Suprapubic skin (tissue), 4 donors: ENCODE measurements at places on chromosomes 3 and 15.

DNA sequence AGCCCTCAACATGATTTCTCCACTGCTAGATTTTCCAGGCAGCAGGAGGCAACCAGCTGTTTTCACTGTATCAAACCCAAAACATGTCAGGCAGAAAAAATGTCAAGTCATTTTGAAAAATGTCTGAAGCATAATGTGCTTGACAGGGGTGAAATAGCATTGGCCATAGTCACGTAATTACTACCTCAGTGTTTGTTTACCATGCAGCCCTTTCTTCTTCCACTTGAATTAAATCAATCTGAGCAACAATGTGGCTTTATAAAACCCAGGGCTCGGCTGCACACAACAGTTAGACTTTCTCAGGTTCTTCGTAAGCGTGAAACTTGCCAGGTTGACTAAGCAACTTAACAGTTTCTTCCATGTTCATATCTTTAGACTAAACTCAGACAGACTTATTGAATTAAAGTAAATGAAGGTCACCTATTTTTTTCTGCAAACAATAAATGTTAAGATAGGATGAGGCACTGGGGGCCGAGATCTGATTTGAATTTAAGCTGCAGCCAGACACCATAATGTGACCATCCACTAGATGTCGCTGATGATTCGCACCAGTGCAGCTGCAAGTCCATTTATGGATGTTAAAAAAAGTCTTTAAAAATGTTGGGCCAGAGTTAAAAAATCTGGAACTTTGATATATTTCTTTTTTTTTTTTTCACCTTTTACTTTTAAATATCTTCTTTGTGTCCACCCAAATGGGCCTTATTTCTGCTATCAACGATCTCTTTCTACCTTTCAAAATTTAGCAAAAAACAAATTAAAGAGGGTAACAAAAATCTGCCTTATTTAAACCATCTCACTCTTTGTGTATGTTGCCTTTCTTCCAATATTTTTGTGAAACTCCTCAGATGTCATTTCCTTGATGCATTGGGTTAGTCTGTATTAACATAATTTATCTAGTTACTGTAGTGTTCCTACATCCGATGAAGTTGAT is 305.9 kb downstream of the CACNA2D3 start:
- H3K4me3 ChIP-seq: no peak overlapping the region
- H3K36me3 ChIP-seq: no peaks in the 10 kb centered on the region
- DNase-seq: no peak
- peaks cover 9% of the 10 kb centered on the region for H3K4me1 ChIP-seq

DNA sequence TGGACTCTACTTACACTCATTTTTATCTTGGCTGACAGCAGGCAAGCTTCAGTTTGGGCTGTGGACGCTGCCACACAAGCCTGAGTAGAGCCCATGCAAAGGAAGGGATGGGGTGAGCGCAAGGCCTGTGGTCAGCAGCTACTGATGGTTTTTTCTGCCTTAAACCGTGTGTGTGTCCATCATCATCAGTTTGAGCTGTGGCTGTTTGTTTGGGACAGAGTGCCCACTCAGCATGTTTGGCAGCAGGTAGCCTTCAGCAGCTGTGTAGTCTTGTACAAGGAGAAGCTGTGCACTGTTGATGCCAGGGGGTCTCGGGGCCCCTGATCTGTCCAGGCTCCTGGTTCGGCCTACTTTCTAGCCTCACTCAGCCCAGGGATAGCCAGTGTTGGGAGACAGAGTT is 3.5 kb downstream of the RBM15B start:
- no peak for DNase-seq
- H3K4me1 ChIP-seq: peaks cover 51% of the 10 kb centered on the region
- no peak overlapping the region for H3K27ac ChIP-seq

DNA sequence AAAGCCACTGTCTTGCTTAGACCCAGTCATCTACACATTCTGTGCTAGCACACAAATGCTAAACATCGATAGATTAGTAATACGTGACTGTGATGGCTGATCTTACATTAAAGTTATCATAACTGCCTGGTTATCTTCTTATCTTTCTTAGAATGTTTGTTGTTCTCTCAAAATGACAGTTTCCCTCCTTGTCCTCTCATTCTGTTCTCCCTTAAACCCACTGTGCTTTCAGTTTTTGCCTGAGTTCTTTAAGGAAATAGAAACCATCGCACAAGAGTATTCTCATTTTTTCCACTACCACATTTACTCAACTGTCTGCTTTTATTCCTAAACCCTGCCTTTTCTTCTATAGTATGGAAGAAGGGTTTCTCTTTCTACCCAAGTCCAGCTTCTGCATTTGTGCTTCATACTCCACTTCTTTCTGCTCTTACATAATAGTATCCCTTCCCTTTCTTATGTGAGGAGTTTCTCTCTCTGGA is 17.1 kb downstream of the STX19 start:
- no peak for DNase-seq
- H3K27ac ChIP-seq: no peak overlapping the region
- no peaks in the 10 kb centered on the region for H3K27me3 ChIP-seq
- no peak overlapping the region for H3K4me3 ChIP-seq
- no peaks in the 10 kb centered on the region for H3K4me1 ChIP-seq
- H3K36me3 ChIP-seq: peaks cover 5% of the 10 kb centered on the region

GRCh38 chr15:43794269-43795037 is 2.3 kb downstream of the SERF2 start:
- no peak for DNase-seq
- peak overlapping the region; percentile 99 for H3K27ac ChIP-seq
- H3K4me3 ChIP-seq: peak overlapping the region; percentile 88
- H3K4me1 ChIP-seq: peaks cover 59% of the 10 kb centered on the region
- H3K27me3 ChIP-seq: no peaks in the 10 kb centered on the region

GRCh38 chr3:138066383-138066782 is 49.0 kb downstream of the DZIP1L start:
- H3K27me3 ChIP-seq: no peaks in the 10 kb centered on the region
- H3K27ac ChIP-seq: no peak overlapping the region
- no peak overlapping the region for H3K4me3 ChIP-seq

DNA sequence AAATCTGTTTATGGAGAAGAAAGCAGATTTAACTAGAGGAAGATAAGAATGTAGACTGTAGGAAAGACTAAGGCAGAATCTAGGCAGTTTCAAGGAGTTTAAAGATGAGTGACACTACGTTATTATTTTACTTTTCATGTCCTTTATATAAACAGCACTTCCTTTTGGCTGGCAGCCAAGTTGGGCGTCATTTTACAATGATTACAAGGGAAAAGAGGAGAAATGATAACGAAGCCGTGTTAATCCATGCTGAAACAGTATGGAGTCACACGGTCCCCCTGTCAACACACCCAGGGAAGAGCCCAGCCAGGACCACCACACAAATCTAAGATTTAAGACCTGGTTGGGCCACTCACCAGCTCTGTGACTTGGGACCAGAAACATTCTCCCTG is 83.7 kb upstream of the NEO1 start:
- H3K4me3 ChIP-seq: no peak overlapping the region
- no peaks in the 10 kb centered on the region for H3K27me3 ChIP-seq
- no peaks in the 10 kb centered on the region for H3K36me3 ChIP-seq
- peaks cover 4% of the 10 kb centered on the region for H3K4me1 ChIP-seq
- H3K27ac ChIP-seq: no peak overlapping the region

DNA sequence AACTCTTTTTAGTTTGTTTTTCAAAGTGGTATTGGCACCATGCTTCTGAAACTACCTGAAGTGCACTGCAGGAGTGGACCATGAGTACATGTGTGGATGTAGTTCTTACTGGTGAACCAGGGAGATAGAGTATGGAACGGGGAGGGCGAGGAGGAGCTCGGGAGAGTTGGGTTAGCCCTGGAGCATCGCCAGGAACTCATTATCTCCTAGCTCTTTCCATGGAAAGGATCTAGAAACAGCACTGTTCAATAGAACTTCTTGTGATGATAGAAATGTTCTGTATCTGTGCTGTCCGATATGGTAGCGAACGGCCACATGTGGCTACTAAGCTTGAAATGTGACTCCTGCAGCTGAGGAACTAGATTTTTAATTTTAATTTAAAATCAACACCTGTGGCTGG is 47.3 kb downstream of the VGLL4 start:
- H3K36me3 ChIP-seq: no peaks in the 10 kb centered on the region
- H3K4me1 ChIP-seq: peaks cover 55% of the 10 kb centered on the region
- H3K27me3 ChIP-seq: no peaks in the 10 kb centered on the region
- no peak for DNase-seq

- no peaks in the 10 kb centered on the region for H3K27me3 ChIP-seq
- DNase-seq: no peak
- H3K4me3 ChIP-seq: no peak overlapping the region
- H3K36me3 ChIP-seq: peaks cover 14% of the 10 kb centered on the region
These were observed 31.3 kb upstream of the BCL2L10 start for GRCh38 chr15:52143873-52144272.

GRCh38 chr3:174529298-174529697 is 329.8 kb upstream of the NAALADL2 start:
- no peak overlapping the region for H3K27ac ChIP-seq
- no peaks in the 10 kb centered on the region for H3K27me3 ChIP-seq
- no peaks in the 10 kb centered on the region for H3K4me1 ChIP-seq
- H3K4me3 ChIP-seq: no peak overlapping the region

DNA sequence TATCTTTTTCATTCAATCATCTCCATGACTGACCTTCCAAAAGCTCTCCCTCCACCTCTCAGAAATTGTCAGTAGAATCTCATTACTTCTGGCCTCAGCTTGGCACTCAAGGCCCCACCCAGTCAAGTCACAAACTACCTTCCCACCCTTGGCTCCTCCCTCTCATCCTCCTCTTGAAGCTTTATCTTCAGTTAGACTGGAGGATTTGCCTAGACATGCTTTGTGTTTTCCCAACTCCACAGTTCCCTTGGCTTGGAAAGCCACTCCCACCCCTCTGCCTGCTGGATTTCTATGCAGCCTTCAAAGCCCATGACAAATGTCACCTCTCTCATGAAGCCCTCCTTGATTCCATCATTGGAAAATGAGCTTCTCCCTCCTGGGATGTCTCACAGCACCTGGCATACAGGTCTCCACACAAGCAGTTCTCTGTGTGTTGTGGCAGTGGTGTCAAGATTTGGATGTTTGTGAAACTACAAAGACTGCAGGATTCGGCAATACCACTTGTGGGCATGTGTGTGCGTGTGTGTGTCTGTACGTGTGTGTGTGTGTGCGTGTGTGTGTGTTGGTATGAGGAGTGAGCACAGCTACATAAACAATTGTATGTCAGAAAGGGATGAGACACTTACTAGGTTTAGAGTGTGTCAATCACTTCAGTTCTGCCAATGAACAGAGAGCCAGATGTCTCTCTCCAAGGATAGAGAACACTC is 45.3 kb upstream of the VPS8 start:
- no peak overlapping the region for H3K27ac ChIP-seq
- H3K4me3 ChIP-seq: no peak overlapping the region
- no peaks in the 10 kb centered on the region for H3K36me3 ChIP-seq
- H3K4me1 ChIP-seq: peaks cover 12% of the 10 kb centered on the region
- peaks cover 3% of the 10 kb centered on the region for H3K27me3 ChIP-seq

- H3K4me1 ChIP-seq: peaks cover 27% of the 10 kb centered on the region
- no peaks in the 10 kb centered on the region for H3K36me3 ChIP-seq
- no peaks in the 10 kb centered on the region for H3K27me3 ChIP-seq
- no peak overlapping the region for H3K4me3 ChIP-seq
- DNase-seq: no peak
- H3K27ac ChIP-seq: no peak overlapping the region
These were observed 3.2 kb upstream of the TBC1D23 start for GRCh38 chr3:100257586-100257985.

- no peaks in the 10 kb centered on the region for H3K27me3 ChIP-seq
- DNase-seq: no peak
- no peaks in the 10 kb centered on the region for H3K36me3 ChIP-seq
These were observed 543.1 kb upstream of the RGMA start for GRCh38 chr15:93631958-93632618.

DNA sequence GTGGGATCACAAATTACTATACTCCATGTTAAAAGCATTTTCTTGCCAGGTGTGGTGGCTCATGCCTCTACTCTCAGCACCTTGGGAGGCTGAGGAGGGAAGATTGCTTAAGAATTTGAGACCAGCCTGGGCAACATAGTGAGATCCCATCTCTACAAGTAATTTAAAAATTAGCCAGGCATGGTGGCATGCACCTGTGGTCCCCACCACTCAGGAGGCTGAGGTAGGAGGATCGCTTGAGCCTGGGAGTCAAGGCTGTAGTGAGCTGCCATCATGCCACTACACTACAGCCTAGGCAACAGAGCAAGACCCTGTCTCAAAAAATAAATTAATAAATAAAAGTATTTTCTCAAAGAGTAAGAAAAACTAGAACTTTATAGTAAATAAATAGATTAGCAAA is 22.9 kb upstream of the ABHD10 start:
- no peak overlapping the region for H3K4me3 ChIP-seq
- H3K36me3 ChIP-seq: peaks cover 6% of the 10 kb centered on the region
- no peaks in the 10 kb centered on the region for H3K27me3 ChIP-seq
- no peak for DNase-seq
- H3K4me1 ChIP-seq: no peaks in the 10 kb centered on the region

- H3K27ac ChIP-seq: no peak overlapping the region
- no peak overlapping the region for H3K4me3 ChIP-seq
- H3K27me3 ChIP-seq: no peaks in the 10 kb centered on the region
- H3K4me1 ChIP-seq: no peaks in the 10 kb centered on the region
- no peaks in the 10 kb centered on the region for H3K36me3 ChIP-seq
These were observed 271.7 kb downstream of the PDZRN3 start for GRCh38 chr3:73352841-73353645.

GRCh38 chr3:194711913-194712312 is 26.2 kb downstream of the FAM43A start:
- H3K27ac ChIP-seq: no peak overlapping the region
- DNase-seq: no peak
- H3K4me1 ChIP-seq: peaks cover 9% of the 10 kb centered on the region

GRCh38 chr3:101807888-101808287 is 28.9 kb downstream of the NXPE3 start:
- no peak overlapping the region for H3K4me3 ChIP-seq
- peaks cover 13% of the 10 kb centered on the region for H3K4me1 ChIP-seq
- no peaks in the 10 kb centered on the region for H3K36me3 ChIP-seq
- no peak overlapping the region for H3K27ac ChIP-seq
- H3K27me3 ChIP-seq: no peaks in the 10 kb centered on the region

DNA sequence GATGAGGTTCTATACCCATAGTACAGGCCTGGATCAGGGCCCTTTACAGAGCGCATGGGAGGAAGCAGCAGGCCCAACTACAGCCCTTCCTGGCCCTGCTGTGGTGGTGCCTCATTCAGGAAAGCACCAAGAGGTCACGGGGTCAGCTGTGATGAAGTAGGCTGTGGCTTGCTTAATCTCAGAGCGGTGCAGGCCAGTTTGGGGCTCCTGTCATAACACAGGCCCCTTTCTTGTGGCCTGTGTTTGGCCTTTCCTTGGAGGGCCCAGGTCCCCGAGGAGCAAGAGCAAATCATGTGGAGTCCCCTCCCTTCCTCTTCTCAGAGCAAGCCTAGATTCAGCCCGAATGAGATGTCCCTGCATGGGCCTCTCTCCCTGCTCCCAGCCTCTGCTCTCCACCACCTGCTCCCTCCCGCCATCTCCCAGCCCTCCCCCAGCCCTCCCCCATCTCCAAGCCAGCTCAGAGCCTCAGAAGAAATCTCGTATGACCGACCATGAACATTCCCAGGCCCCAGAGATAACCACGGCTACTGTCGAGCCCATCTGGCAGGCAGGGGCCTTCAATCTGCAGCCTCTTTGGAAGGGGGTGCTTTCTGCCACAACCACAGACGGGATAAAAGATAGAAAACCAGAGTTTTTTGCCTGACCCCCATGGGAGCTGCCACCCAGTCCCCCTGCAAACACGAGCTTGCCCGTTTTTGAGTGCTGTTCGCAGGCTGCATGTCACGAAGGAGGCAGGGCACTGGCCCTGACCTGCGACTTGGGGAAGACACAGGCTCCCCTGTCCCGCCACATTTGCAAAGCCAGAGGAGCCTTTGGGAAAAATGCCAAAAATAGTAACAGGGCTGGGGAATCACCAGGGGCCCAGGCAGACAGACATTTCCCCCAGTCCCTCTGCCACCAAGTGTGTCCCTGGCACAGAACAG is 32.3 kb upstream of the DUSP7 start:
- H3K36me3 ChIP-seq: no peaks in the 10 kb centered on the region
- peaks cover 34% of the 10 kb centered on the region for H3K4me1 ChIP-seq
- no peak for DNase-seq
- no peaks in the 10 kb centered on the region for H3K27me3 ChIP-seq
- no peak overlapping the region for H3K27ac ChIP-seq
